ENCODE measurements at places on chromosomes 2 and 18. TPM values are rescaled to one million over a fixed set of nuclear protein-coding genes. Genes with fewer than 3 reads are reported as not detected.

DSC1 gene
- total RNA-seq, result under 0.01 TPM

ADAM23 gene
- total RNA-seq, result 0.60 TPM

SP9 gene
- not detected for total RNA-seq

NCKAP1 gene
- total RNA-seq, result 54.5 TPM

RFTN2 gene
- 13.3 TPM for total RNA-seq

TCF4 gene
- total RNA-seq, result 536 TPM

ASIC4 gene
- not detected for total RNA-seq

DNA sequence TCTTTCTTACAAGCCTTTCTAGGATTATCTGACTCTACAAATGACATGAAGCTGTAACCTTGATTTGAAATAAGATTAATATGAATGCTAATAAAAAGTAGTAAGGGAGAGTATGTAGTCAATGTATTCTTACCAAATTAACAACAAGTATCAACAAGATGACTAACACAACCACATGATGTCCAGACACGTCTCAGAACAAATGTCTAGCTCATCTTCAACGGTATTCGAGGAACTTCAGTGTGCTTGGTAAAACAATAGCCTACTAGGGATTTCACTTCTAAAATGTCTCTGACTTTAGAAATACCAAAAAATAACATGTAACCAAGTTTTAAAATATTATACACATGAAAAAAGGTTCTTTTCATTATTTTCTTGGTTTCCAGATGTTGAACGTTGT is 3.4 kb downstream of the HDLBP start:
- peak; percentile 51 for DNase-seq

GRCh38 chr18:11047817-11048216 is 101.6 kb downstream of the PIEZO2 start:
- no peak for DNase-seq

GRCh38 chr2:45307147-45307546 is 297.9 kb upstream of the SIX2 start:
- no peak for DNase-seq

DNA sequence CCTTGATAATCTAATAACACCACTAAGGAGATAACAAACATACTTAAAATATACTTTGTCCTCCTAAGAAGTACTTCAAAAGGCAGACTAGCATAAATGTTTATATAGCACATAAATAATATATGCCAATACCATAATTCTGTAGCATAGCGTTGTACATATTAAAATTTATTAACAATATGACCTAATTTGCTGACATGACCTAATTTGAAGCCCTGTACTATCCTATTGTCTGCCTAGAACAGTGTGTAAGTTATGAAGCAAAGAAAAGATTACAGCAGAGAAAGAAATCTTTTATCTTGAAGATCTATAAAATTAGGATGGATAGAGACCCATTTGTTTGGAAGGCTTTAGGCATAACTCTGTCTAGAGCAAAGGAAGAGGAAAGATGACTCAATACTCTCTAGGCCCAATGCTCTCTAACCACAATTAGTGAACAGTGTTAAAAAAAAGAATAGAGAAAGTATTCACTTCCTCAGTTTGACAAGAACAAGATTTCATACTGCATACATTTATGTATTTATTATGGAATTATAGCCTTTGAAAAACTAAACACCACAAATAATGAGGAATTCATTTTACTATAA is 231.3 kb downstream of the ZRANB3 start:
- DNase-seq, result peak; percentile 17

DNA sequence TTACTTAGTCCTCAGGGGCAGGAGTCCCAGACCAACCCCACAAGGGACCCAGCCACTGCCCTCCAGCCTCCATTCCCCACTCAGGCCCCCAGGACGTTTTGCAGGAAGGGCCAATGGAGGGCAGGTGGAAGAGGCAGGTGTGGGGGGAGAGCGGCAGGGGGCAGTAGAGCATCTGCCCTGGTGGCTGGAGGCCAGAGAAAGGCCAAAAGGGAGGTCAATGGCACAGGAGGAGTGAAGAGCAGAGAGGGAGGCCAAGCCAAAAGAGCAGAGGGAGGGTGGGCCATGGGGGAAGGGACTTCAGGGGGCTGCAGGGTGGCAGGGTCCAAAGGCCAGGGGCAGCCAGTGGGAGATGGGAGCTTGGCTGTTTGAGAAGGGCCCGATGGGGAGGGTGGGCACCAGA is 17.3 kb upstream of the GPR55 start:
- DNase-seq, result no peak

DNA sequence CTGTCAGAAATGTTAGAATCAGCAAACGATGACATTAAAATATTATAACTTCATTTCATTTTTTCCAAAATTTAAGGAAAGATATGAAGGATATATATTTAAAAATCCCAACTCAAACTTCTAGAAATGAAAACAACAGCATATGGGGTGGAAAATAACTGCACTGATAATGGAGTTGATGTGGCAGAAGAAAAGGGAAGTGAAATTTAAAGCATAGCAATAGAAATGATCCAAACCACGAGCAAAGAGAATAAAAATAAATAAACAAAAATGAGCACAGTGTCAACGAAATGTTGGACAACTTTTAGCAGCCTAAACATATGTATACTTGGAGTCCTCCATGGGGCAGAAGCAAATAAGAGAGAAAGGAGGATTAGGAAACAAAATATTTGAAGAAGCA is 280.2 kb downstream of the KCNJ3 start:
- no peak for DNase-seq

- no peak for DNase-seq
These were observed 91.1 kb downstream of the TTC32 start for GRCh38 chr2:19810637-19811036.

GRCh38 chr2:12915787-12916186 is 199.1 kb downstream of the TRIB2 start:
- DNase-seq, result no peak

DNA sequence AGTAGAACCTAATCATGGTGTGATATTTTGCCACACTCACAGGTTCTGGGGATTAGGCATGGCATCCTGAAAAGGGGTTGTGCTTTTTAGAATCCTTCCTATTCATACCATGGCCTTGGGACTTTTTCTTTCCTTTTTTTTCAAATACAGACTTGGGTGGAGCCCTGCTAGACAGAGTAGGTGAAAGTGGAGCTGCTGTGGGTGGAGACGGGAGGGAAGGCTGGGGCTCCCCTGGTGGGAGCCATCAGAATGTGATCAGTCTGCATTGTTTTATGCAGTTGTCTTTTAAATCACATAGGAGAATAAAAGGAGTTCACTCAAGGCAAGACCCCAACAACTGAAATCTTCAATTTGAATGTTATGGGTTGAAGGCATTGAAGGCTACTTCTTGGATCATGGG is 130.2 kb downstream of the VAPA start:
- no peak for DNase-seq

GRCh38 chr2:172345956-172346555 is 81.3 kb upstream of the ITGA6 start:
- peak; percentile 68 for DNase-seq

DNA sequence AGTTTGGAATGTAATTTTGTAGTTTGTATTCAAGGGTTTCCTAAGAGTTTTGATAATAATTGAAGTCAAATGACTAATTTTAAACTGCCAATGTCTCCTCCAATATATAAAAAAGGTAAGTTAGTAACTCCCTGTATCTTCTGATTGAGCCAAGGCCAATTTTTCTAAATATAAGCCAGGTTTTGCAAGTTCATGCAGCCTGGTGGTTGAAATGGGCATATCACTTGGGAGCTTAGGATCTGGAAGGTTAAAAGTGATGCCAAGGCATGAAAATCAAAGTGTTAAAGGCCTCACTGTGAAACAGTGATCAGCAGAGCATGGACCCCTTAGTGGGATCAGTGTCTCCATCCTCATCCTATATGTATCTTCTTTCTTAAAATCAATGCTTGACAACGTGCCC is 60.5 kb downstream of the MERTK start:
- DNase-seq, result no peak

DNA sequence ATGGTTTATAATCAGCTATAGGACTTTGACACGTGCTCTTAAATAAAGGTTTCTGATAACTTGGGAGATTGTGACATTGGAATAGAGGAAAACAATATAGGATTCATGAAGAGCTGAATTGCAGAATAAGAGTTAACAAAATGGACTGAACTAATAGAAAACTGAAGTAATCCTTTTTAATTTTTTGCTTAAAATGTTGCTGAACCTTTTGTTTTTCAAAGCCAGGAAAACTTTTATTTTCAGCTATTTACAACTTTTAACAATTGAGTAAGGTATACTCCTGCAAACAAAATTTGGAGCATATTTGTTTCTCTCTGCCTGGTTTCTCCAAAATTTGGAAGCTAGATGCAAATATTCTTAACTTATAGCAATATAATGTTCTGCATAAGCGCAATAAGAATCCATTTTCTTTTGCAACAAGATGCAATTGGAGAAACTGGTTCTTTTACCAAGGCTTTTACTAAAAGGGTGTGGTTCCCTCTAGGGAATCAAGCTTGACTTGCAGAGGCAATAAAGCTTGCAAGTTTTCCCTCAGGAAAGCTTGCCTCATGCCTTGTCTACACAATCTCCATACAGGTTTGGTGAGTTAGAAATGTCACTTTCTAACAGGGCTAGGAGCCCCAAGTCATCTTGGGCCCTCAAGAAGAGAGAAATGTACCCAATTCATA is 10.3 kb upstream of the PDK1 start:
- DNase-seq, result no peak

DNA sequence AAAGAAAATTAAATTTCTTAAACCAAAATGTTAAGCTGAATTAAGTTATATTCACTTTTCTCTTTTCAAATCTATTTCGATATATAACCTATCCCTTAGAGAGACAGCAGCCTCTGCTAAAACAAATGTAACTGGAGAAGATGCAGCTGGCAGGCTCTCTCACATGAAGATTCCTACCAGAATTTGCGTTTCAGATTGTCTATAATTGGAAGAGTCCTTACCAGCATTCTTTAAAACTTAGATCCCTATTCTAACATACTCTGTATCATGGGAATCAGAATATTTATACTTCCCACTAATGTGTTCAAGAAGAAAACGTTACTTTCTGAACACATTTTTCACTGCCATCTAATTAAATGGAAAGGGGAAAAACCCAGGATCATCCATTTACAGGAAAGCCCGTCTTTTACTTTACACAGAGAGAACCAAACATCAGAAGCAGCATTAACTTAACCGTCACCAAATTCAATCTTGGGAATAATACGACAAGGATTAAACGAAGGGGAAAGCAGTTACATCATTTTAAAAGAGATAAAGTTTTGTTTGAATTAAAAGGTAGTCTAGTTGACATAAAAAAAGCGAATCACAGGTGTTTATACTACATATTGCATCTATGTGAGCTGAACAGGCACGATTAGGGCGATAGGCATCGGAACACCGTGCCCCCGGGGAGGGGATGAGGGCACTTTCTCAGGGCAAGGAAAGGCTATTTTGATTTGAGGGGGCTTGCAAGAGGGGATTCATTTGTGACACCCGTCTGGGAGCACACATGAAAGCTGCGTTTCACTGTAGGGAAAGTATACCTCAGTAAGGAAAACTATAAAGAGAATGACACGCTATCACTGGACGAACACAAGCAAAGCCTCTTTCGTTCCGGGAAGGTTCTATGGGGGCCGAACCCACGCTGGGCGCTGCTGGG is 1.3 kb downstream of the PTPN2 start:
- DNase-seq, result no peak

GRCh38 chr18:10565835-10566234 is 40.0 kb downstream of the NAPG start:
- no peak for DNase-seq

GRCh38 chr2:148044322-148044721 is 23.4 kb downstream of the MBD5 start:
- DNase-seq, result no peak

DNA sequence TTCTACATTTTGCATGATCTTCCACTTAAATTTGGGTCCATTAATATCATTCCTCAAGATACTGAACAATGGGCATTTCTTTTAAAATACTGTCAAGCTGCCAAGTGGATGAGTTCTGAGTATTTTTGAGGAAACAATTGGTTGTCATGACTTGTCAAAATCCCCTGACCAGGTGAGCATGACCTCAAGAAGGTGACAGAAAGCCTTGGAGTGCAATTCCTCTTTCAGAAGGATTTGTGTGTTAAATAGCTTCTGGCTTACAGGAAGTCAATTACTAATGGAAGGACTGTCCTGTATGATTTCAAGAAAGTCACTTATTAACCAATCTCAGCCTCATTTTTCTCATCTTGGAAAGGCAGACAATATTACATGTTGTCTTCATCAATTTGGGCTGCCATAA is 460.6 kb downstream of the TSN start:
- no peak for DNase-seq

GRCh38 chr2:71240794-71241193 is 13.9 kb upstream of the PAIP2B start:
- no peak for DNase-seq

DNA sequence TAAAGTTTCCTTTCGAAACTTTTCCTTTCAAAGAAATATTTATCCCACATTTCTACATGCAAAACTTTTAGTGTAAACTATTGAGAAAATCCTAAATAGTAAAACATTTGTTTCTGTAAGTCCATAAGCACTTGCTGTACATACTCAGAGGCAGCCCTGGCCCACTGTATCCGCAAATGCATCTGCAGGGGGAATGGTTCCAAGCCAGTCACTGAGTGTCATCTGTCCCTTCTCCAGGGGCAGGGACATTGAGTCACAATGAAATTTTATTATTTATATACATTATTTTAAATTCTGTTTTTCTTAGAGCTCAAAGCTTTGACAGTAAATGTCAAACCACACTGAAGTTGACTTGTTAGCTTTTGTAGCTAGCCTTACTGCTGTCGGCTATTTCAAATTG is 367.2 kb downstream of the MTX2 start:
- DNase-seq, result peak; percentile 72

All from lung microvascular endothelial cell (primary cell).